Panc1 (cell line): ENCODE measurements at places on chromosomes 7 and 10. TPM values are rescaled to one million over a fixed set of nuclear protein-coding genes. Genes with fewer than 3 reads are reported as not detected.

GRCh38 chr10:20855398-20856038 is 41.6 kb downstream of the NEBL start:
- DNase-seq = no peak

DNA sequence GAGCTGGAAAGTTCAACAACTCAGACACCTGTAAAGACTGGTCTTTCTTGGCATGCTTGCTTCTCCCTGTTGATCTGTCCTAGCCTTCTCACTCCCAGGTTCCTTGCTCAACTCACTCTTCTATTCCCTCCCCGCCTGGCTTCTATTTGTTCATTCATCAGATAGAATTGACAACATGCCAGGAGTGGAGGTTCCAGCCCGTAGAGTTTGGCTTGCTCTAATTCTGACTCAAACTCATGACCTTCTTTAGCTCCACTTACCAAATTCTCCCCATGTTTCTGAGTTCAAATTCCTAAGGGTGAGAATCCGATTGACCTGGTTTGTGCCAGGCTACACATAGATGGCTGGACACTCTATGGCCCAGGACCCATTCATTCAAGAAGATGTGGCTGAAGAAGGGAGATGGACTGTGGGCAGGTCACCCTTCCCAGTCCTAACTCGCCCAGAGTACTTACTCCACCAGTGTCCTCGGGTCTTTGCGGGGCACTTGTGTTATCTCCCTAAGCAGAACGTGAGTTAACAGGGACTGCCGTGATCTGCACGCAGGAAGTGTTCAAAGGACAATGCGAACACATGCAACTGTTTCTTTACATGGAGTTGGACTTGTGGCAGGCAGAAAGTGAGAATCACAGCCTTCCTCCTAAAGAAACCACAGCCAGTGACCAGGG is 4.0 kb upstream of the TMEM236 start:
- DNase-seq = no peak

DNA sequence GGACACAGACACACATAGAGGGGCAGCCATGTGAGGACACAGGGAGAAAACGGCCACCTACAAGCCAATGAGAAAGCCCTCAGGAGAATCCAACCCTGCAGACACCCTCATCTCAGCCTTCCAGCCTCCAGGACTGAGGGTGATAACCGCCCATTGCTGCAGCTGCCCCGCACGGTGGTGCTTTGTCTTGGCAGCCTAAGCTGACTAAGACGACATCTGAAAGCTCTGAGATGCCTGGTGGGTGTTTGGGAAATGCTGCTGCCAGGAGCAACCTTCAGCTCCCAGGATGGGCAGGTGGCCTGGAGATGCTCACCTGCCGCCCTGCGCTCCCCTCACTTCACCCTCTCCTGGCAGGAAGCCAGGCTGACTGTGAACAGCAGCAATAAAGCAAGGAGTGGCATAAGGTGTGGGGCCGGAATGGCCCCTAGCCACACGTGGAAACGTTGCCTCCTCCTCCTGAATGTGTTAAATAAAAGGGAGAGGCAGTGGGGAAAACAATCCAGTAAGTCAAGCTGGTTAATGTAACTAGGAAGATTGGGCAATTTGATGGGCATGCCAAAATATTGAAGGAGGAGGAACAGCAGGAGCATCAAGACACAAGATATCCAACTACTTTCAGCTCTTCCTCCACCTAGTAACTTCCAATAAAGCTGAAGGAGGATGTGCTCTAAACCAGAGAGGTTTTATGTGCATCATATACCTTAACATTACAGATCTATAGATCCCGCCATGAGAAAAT is 121.5 kb downstream of the TNS3 start:
- no peak for DNase-seq

DNA sequence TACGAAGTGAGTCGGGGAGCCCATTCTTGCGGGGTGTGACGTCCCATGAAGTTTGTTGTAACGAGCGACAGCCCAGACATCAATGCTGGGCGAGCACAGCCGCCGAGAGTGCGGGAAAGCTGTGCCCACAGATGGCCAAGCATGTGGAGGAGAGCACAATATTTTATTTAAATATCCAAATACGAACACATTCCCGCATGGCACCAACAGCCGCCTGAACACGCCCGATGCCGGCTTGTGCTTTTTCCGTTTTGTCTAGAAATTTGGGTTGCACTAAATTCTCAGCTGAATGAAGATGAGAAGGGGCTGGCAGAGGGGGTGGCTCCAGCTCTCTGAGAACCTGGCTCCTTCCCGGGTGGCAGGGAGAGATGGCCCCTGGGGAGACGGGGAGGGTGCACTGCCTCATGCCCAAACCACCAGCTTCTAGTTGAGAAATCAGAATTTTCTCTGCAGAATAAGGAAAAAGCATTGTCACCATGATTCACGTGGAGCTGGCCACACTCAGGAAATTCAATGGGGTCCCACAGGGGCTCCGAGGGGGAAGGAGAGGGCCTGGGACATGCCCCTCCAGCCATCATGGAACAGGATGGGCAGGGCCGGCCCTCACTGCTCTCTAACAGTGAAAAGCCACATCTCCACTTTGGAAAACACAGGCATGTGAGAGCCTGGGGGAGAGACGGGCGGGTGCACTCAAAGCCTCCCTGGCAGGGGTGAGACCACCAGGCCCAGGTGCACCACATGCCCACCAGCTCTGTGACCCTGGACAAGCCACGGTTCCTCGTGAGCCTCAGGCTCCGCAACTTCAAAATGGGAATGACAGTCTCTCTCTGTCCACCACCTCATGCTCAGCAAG is 48.3 kb downstream of the EBF3 start:
- no peak for DNase-seq

GRCh38 chr10:104032144-104032775 is 53.4 kb downstream of the COL17A1 start:
- no peak for DNase-seq

GRCh38 chr10:71727105-71727737 is 7.6 kb upstream of the C10orf105 start:
- no peak for DNase-seq

DNA sequence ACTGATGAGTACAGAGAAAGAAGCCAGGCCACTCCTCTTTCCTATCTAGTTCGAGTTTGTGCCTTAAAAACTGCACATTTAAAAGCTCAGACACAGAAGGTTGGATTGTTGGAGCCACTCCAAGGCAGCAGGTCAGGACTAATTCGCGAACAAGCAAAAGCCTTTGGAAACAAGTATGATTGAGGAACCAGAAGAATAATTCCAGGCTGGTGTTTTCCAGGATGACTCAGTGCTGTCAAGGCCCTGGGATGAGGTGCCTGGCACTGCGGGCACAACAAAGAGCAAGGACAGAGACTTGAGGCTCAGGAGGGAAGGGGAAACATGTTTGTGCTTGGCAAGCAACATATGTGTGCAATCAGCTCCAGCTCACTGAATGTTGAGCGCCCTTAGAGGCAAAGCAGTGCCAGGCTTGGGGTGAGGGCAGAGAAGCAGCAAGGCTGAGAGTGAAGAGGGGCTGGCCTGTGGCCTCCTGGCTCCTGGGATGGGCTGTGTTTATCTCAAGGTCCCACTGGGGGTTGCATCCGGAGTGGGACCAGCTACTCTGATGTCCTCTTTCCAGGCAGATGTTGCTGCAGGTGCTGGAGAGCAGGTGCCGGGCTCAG is 44.1 kb downstream of the VSTM4 start:
- no peak for DNase-seq

GRCh38 chr10:65550761-65551160 is 1375.1 kb upstream of the LRRTM3 start:
- no peak for DNase-seq

GRCh38 chr7:103784646-103785286 is 204.7 kb downstream of the RELN start:
- no peak for DNase-seq

DNA sequence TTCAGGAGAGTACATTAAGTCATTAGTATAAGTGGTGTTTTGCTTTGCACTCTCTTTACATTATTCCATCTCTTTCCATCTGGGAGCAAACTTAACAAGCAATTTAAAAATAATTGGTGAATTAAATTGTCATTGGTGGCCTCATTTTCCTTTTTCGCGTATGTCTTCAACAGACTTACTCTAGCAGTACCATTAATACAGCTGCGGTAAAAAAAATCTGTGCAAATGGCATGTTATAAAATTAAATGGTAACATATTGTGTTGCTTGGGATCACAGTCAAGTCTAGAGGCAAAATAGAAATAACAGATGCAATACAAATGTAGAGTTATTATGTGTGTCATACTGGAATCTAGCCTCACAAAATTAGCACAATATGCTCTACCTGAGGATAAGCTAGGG is 322.4 kb downstream of the PCDH15 start:
- DNase-seq = no peak

DNA sequence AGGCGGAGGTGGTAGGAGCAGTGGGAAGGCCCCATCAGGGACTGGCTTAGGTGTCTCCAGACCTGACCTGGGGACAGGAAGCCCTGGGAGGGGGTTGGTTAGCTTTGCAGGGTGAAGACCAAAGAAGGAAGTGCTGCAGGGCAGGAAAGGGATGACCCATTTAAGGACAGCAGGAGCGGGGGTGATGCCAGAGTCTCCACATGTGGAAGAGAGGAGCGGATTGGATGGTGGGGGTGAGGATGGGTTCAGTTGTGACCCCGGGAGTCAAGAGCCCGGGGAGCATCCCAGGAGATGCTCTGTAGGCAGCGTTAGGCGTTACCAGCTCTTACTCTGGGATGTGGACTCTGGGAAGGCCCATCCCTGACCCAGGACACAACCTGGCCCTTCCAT is 3.1 kb upstream of the LDB3 start:
- no peak for DNase-seq

DNA sequence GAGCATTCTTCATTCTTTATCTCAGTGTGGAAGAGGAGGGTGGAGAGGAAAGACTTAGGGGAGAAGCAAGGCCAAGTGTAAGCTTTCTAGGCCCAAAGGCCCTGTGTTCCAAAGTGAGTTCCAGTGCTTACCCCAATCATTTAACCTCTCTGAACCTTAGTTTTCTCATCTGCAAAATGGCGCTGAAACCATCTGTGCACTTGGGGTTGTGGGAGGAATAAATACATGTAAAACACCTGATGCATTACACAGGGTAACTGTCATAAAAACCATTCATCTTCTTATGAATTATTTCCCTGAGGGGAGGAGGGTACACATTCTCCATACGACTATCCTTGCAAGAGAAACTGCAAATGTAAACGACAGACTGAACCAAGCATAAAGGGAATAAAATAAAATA is 19.0 kb downstream of the PIK3AP1 start:
- DNase-seq = no peak

DNA sequence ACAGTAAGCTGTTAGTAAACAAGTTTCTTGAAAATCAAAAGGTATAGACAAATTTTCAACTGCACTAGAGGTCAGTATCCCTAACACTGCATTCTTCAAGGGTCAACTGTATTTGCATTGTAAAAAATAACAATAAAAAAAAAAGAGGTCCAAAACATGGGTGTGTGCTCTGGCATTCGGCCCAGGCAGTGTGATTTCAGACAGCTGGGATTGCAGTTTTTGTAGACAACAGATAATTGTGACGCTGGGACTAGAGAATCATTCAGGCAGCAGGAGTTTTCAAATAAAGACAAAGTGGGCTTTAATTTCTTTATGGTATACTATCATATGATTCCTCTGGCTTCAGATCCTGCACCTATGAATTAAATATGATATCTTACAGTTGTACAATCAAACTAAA is 543.2 kb upstream of the SEMA3D start:
- DNase-seq = no peak

DNA sequence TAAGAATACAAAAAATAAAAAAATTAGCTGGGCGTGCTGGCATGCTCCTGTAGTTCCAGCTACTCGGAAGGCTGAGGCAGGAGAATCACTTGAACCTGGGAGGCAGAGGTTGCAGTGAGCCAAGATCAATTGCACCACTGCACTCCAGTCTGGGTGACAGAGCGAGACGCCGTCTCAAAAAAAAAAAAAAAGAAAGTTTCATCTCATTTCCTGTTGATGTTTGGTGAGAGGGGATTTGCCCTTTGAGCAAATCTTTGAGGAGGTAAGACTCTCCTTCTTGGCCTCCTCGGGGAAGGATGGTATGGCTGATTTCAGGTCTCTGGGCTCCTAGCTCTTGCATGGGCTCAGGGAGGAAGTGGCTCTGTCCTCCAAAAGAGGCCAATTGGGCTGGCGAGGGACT is 3.6 kb upstream of the GRID2IP start:
- DNase-seq = no peak

LIPK gene
- total RNA-seq = not detected

RALA gene
- total RNA-seq = 34.3 TPM

MSANTD7 gene
- total RNA-seq = 10.4 TPM

RPEL1 gene
- 0.10 TPM for total RNA-seq
